ENCODE measurements at places on chromosomes 2 and 18. TPM values are rescaled to one million over a fixed set of nuclear protein-coding genes. Genes with fewer than 3 reads are reported as not detected.

GRCh38 chr2:2491964-2492363 is 160.9 kb upstream of the MYT1L start:
- no peak for DNase-seq

DNA sequence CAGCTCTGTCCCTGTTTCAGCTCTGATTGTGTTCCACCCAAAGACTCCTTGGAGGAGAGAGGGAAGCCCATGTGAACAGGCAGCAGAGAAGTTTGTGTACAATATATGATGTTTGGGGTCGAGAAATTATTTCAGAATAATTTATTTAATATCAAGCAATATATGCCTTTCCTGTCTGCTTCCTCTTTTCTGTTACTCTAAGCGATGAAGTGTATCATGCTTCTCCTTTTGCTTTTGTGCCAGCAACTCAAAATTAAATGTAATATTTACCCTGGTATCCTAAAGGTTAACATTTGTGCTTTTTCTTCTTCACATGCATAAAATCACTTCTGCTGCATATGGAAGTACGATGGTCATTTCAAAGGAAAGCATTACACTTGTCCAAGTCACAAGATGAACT is 2.4 kb upstream of the NTSR2 start:
- DNase-seq = no peak

GRCh38 chr2:239809391-239809790 is 215.8 kb downstream of the NDUFA10 start:
- DNase-seq = peak; percentile 64

- DNase-seq = no peak
Observed at GRCh38 chr2:25650256-25650655, 23.1 kb downstream of the DTNB start.

- no peak for DNase-seq
Observed at GRCh38 chr2:215486291-215487001, 50.6 kb upstream of the FN1 start.

GRCh38 chr2:199951023-199951422 is 4.3 kb downstream of the TYW5 start:
- no peak for DNase-seq

GRCh38 chr2:392181-392925 is 104.5 kb upstream of the ALKAL2 start:
- DNase-seq = peak; percentile 65

DNA sequence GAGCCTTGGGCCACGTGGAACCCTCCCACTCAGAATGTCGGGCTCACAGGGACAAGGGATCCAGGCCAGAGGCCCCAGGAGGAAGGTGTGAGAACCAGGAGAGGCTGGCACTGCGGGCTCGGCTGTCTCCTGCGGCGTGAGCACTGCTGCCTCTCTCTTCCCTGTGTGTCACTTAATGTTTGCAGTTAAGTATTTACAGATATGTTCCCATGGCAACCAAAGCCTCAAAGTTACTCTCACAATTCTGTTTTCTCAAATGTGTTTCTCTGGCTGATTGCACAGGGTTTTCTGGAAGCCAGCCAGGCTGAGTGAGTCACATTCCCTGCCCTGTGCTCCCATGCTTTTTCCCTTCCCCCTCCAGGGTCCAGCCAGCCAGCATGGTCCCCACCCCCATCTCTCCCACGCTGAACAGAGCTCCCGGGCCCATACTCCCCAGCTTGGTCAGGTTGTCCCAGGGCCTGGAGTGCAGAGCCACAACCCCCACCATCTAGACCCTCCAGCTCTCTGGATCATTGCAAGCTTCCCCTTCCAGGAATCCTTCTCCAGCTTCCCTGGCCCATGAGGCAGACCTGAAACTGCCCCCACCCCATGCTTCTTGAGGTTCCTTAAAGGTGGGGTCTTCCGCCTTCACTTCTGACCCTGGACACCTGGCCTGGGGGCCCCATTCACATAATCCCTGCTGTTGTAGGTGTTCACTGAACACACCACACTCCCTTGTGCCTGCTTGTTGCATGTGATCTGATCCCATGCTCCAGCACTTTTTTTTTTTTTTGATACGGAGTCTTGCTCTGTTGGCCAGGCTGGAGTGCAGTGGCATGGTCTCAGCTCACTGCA is 265.9 kb downstream of the CELF4 start:
- DNase-seq = no peak

DNA sequence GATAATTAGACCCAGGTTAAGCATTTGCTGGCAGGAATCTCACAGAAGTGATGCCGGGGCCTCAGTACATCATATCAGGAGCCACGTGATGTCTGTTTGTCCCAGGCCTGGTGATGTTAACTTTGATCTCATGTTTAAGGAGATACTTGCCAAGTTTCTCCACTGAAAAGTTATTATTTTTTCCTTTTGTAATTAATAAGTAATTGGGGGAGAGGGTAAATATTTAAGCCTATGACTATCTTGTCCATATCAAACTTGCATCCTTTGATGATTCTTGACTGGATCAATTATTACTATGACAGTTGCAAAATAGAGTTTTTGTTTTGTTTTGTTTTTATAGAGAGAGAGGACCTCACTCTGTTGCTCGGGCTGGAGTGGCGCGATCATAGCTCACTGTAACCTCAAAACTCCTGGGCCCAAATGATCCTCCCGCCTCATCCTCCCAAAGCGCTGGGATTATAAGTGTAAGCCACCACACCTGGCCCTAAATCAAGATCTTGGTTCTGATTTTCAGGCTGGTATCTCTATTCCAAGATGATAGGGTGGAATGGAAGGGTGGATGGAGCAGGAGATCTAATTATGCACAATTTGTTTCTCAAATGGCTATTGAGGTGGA is 46.4 kb downstream of the SLC4A1AP start:
- no peak for DNase-seq

DNA sequence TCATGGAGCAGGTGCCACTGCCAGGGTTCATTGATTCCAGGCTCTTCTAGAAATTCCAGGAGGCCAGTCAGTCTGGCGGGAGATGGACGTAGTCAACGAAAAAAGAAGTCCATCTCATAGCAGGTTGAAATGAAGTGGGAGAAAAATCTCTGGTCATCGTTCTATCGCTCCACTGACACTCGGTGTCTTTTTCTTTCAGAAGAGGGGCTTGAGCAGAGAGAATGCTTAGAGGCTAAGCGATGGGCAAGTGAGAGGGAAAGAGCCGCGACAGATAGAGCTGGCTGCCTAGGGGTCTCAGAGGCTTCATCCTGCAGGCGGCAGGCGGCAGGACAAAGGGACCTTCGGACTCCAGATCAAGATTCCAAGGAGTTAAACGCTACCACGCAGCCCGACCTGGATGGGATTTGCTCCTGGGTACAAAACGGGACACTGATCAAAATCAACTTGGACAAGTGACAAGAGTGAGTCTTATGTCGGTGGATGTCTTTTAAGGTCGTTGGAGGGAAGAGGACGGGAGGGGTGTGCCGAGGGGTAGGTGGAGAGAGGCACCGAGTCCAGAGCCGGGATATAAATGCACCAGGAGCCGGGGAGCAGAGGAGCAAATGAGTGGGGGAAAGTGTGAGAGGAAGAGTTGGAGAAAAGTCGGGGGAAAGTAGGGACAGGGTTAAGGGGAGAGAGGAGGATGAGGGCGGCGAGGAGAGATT is 677 bp upstream of the TMEM178A start:
- no peak for DNase-seq

ACTR2 gene
- 54.8 TPM for total RNA-seq

BBS5 gene
- 11.7 TPM for total RNA-seq

SPDYA gene
- total RNA-seq = 1.2 TPM

INPP5D gene
- total RNA-seq = 18.7 TPM

MEP1B gene
- not detected for total RNA-seq

TUBA3D gene
- not detected for total RNA-seq

ACTG2 gene
- 26.7 TPM for total RNA-seq

TRIB2 gene
- 29.7 TPM for total RNA-seq

TCF23 gene
- not detected for total RNA-seq

KRTCAP3 gene
- total RNA-seq = 40.9 TPM

SPR gene
- total RNA-seq = 14.1 TPM

CD8B gene
- total RNA-seq = not detected

Measured in suprapubic skin (tissue), 4 donors.